ENCODE measurements at places on chromosomes 5 and 9.

- DNase-seq, result no peak
Observed at GRCh38 chr5:168137265-168137664, 154.2 kb upstream of the WWC1 start.

DNA sequence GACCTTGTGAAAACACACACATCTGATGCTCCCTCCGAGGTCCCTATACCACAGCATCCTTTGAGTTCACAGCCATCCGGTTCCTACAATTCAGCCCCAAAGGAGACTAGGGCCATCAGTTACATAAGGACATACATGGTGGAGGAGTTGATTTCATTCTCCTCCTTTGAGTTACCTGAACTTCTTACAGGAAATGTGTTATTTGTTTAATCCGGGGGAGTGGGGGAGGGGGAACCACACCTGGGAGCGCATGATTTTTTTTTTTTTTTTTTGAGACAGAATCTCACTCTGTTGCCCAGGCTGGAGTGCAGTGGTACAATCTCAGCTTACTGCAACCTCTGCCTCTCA is 30.7 kb downstream of the SEMA4D start:
- no peak for DNase-seq

- DNase-seq, result no peak
Observed at GRCh38 chr5:89211836-89212235, 328.9 kb upstream of the MEF2C start.

GRCh38 chr9:19732441-19732951 is 56.3 kb downstream of the SLC24A2 start:
- DNase-seq, result no peak

Measured in nucleus accumbens (tissue), 56 donors.